ENCODE measurements at places on chromosomes 16 and 17. TPM values are rescaled to one million over a fixed set of nuclear protein-coding genes. Genes with fewer than 3 reads are reported as not detected.

- DNase-seq, result no peak
These were observed 267.1 kb downstream of the PHKB start for GRCh38 chr16:47728205-47728604.

DNA sequence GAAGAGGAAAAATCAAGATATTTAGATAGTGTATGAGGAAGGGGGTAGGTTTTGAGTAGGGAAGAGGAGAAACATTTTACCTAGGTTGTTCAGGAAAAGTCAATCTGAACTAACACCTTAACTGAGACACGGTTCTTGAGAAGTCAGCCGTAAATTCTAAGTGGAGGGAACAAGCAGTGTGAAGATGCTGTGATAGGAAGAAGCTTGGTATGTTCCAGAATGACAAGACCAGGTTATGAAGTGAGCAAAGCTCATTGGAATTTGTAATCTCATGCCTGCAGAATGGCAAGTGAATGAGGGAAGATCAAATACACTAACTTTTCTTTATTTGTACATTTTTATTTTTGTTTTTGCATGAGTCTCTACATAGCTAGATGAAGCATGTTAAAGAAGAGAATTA lies 307.6 kb downstream of the ZFHX3 start:
- DNase-seq, result no peak

GRCh38 chr17:60798576-60798975 lies 120.9 kb downstream of the BCAS3 start:
- DNase-seq, result no peak

The CES1 gene
- total RNA-seq, result not detected

GRCh38 chr16:57530104-57530521 lies 6.3 kb downstream of the CCDC102A start:
- DNase-seq, result peak; percentile 76

GRCh38 chr16:66603537-66604375 lies 748 bp upstream of the CMTM3 start:
- peak; percentile 70 for DNase-seq

The KRT40 gene
- total RNA-seq, result not detected
